ENCODE measurements at places on chromosomes 3 and 15.

GRCh38 chr15:80240276-80240675, 11.7 kb downstream of the CTXND1 start:
- DNase-seq: no peak

DNA sequence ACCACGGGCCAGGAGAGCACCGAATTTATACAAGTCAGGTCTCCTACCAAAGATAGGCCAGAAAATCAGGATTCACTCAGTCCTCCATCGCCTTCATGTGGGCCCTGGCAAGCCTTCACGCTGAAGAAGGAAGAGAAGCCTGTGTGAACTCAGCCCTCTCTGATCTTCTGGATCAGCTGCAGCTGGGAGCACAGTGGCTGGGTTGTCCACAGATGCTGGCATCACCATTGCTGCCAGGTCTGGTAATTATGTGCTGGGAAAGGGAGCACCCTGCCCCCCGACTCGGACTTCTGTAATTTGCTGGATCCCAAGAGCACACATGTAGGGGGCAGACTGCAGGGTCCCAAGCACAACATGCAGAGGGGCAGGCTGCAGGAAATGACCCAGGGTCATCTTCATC, 12.4 kb upstream of the PDE8A start:
- DNase-seq: no peak

GRCh38 chr3:27138562-27138961, 230.6 kb downstream of the NEK10 start:
- no peak for DNase-seq

DNA sequence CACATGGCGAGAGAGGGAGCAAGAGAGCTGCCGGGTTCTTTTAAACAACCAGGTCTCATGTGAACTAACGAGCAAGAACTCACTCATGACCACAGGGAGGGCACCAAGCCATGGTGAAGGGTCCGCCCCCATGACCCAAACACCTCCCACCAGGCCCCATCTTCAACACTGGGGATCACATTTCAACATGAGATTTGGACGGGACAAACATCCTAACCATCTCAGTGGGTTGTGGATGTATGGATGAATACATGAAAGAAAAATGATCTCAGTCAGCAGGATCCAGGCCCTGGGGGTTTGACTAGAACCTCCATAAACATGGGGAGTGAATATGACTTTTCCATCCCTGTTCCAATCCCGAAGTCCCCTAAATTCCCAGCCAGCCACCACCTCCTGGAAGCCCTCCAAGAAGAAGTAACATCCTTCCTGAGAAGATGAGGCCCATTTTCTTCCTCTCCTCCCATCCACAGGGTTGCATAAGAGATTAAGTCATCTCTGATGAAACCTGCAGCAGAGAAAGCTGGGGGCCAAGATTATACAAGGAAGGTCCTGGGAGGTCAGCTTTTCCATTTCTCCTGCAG, 9.5 kb downstream of the CAV3 start:
- DNase-seq: no peak

GRCh38 chr3:81439108-81439507, 322.3 kb downstream of the GBE1 start:
- no peak for DNase-seq

DNA sequence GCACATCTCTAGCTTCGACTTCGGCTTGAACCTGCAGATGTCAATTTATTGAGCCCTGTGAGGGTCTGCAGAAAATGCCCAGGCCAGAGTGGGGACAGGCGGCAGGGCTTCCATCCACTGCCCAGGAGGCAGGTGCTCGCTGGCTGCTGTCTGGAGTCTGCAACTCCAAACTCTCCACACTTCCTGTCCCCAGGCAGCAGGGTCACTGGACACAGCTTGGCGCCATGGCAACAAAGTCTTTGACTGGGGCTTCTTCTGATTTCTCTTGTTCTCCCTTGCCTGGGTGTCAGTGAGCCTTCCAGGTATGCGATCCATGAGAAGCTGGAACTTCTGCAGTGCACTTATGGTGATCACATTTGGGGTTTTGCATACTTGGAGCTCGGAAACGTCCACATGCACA, 33.5 kb downstream of the SV2B start:
- no peak for DNase-seq

- DNase-seq: no peak
Measured at GRCh38 chr3:12339701-12340480, 51.0 kb downstream of the PPARG start.

GRCh38 chr3:55765906-55766701, 279.0 kb upstream of the WNT5A start:
- no peak for DNase-seq

DNA sequence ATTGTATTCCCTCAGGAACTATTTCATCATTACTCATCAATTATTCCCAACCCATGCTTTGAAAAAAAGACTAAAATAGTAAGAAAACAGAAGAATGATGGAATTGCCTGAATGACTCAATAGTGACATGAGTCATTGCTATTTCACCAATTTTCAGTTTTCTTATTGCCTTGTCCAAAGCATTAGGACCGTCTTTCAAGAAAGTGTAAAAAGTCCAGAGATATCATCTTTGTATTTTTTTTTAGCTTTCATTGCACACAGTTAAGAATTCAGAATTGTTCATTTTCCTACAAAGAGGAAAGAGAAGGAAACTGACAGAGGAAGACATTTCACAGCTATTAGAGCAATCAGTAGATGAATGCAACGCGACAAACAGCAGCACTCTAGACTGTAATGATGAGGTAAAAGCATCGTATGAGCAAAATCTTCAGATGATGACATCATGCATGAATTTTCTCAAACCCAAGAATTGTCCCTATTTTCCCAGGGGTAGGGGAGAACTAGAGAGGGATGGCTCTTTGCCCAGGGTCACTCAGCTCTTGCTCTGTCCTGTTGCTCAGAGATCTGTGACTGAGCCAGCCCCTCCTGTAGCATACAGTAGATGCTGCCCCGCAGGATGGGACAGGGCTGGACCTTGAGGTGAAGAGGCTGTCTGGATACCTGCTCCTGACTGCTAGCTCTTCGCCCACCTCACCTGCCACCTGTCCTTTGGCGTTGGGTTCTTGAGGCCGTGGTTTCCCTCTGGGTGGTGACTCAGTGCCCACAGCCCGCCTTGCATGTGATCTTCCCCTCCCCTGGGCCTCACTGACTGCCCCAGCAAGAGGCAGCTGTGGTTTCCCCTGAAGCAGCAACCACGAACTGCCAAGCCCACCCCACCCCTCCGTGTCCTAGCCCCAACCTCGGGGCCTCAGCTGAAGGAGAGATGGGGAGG, 84.8 kb downstream of the PPCDC start:
- DNase-seq: peak; percentile 76

All from amniotic stem cell (primary cell).